Activated CD4-positive, alpha-beta T cell treated with anti-CD3 and anti-CD28 coated beads for 48 hours (primary cell): ENCODE measurements at places on chromosomes 6 and 20.

- no peak for DNase-seq
These were observed 62.1 kb upstream of the RIPOR2 start for GRCh38 chr6:24997905-24998304.

- DNase-seq, result no peak
These were observed 13.3 kb downstream of the FHL5 start for GRCh38 chr6:96576221-96576620.

DNA sequence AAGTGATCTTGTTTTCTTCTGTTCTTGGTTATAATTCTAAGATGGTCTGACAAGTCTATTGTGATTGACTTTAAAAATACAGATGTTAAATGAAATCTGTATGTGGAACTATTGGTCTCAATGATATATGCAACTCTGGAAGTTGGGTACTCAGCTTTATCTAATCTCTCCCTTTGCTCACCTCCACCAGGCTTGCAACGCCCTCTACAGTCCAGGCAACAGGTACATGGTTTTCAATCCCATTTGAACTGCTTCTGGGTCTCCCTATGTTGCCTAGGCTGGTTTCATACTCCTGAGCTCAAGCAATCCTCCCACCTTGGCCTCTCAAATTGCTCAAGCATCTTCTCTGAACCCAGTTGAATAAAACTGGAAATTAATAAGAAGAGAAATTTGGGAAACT is 25.6 kb upstream of the HLA-DQB1 start:
- DNase-seq, result peak; percentile 51

DNA sequence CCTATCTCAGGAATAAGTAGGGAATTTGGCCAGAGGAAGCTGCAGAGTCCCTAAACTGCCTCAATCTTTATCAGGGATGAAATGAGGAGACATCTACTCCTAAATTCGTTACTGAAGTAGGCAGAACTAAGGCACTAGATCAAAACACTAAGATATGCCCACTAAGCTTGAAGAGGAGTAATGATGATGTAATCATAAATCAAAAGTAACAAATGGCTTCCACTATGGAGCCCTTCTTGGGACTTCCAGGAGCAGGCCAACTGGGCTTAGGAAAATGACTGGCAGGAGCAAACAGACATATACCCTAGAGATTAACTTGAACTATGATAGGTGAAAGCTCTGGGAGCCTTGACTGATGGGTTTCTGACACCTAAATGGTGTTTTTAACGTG is 15.4 kb downstream of the ZSCAN12 start:
- DNase-seq, result no peak

GRCh38 chr20:29740601-29740950 is 1516.9 kb upstream of the DEFB115 start:
- DNase-seq, result no peak

- no peak for DNase-seq
These were observed 204.1 kb upstream of the THBS2 start for GRCh38 chr6:169457762-169458161.

GRCh38 chr20:47603260-47603659 is 101.6 kb downstream of the NCOA3 start:
- no peak for DNase-seq

GRCh38 chr6:163872335-163872734 is 457.8 kb downstream of the QKI start:
- DNase-seq, result no peak

- no peak for DNase-seq
These were observed 12.5 kb upstream of the PCK1 start for GRCh38 chr20:57548177-57549058.

DNA sequence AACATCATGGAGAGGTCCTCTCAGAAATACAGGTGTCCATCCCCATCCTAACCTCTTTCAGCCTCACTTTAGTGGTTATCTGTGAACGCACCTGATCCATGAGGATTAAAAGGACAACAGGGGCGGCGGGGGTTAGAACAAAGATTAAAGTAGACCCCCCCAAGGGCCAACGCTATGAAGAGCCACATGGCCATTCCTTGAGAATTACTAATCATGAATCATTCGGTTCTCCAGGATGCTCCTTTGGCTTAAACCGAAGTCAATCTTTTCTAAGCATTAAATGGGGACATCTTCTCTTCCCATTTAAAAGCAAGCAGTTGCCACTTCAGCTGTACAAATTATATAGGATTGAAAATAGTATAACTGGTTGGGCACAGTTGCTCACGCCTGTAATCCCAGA is 212.4 kb downstream of the GMPR start:
- DNase-seq, result no peak

DNA sequence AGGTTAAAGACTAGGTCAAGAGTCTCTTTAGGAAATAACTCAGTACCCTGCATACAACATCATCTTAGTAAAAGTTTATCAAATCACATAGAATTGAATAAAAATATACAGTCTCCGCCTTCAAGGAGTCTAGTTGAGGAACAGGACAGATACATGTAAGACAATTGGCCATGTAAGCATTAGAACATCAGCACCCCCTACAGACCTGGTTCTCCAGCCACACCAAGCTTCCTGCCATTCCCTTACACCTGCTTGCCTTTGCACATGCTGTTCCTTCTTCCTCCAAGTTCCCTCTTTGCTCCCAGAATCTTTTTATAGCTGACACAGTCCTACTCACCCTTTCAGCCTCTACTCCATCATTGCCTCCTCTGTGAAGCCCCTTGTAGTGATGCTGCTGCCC is 187.8 kb upstream of the LRFN2 start:
- DNase-seq, result no peak

DNA sequence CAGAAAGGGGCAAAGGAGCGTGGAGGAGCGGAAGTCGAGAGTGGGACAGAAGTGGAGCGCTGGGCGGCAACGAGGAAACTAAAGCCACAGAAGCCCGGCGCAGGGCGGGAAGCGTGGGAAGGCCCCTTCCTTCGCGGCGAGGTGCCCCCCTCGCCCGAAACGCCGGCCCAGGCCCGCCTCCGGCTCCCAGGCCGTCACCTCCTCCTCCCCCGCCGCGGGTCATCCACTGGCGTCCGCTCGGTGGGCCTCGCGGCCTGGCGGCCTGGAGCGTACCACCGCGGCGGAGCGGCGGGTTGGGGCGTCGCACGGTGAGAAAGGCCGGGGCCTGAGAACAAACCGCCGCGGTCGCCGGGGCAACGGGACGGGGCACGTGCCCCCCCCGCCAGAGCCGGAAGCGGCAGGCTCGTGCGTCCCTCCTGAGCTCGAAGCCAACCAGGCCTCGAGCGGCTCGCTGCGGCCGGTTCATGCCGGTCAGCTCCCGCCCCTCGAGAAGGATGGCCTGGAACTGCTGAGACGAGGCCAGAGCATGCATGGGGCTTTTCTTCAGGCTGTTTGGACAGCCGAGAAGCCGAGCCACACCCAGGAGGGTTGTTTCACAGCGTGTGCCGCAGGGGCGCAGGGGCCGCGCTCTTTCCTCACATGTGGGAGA is at the start of gene TCP11:
Gene TCP11, minus strand, starts transcription at position 333 of the 649 bp plus-strand sequence. CDS start 469 bp downstream, outside the sequence.
- DNase-seq, result peak; percentile 37

DNA sequence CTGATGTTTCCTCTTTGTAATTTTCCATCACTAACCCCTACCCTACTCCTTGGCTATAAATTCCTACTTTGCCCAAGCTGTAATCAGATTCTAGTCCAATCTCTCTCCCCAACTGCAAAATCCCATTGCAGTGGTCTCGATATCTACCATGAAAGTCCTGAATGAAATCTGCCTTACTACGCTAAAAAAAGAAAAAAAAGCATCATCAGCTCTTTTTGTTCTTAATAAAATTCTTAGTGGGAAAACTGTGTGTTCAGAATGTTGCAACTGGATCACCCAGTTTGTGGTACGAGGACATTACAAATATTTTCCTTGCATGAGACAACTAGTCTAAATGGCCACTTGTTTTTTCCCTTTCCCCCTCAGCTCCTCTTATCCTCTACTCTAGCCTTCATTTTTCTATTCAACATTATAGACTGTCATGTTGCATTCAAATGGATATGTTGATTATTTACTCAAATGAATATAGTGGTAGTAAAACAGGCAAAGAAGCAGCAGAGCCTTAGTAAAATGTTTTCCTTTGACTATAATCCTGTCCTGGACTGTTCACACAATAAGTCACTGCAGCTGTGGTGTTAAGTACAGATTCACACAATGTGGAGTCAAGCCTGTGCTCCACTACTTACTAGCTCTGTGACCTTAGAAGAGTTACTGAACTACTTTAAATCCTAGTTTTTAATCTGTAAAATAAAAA is 527.1 kb upstream of the MARCKS start:
- no peak for DNase-seq

GRCh38 chr6:36545767-36546307 is 1.4 kb downstream of the STK38 start:
- DNase-seq, result no peak

DNA sequence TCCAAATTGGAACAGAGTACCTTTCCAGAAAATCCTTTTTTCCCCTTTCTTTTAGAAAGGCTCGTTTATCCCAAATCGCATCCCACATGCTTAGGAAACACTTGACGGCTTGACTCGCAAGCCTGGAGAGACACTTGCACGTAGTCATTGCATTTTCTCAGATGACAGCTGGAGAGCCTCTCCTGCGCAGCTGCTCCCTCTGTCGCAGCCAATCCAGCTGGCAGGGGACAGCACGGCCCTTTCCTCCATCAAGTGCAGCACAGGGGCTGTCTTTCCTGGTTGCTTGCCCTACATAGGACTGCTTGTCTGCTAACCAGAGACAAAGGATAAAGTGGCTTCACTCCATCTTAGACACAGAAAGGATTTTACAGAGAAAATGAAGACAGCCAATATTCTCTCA is 77.6 kb upstream of the RGS17 start:
- DNase-seq, result no peak

DNA sequence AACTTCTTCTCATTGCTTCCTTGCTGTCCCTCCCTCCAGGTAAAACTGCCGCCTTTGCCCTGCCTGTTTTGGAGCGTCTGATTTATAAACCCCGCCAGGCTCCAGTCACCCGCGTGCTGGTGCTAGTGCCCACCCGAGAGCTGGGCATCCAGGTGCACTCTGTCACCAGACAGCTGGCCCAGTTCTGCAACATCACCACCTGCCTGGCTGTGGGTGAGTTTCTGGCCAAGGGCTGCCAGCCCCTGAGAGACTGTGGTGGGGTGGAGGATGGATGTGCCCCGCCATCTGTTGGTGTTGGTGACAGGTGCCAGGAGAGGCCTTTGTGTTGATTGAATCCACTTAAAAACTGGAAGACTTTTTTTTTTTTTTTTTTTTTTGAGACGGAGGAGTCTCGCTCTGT is 9.5 kb downstream of the DDX27 start:
- DNase-seq, result no peak

- DNase-seq, result no peak
These were observed 136.5 kb downstream of the ELOVL4 start for GRCh38 chr6:79810871-79811270.

DNA sequence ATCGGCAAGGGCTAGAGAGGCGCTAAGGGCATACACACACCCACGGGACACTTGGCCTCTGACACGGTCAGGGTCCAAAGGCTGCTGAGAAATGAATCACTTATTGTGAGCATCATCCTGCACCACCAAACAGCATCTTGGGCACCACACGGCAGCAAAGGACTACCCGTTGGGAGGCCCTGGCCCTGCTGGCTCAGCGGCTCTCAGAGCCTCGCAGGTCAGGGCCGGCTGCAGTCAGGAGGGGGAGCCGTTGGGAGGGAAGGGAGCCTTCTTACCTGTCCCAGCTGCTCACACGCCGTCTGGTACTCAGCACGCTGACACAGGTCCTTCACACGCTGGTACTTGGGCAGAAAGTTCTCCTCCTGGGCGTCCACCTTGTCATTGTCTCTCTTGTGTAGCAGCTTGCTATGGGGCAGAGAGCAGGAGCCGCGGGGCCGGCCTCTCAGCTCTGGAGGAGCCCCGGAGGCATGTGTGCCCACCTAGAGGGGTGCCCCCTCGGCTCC is 109.0 kb downstream of the SULF2 start:
- no peak for DNase-seq

- DNase-seq, result no peak
These were observed 437.8 kb upstream of the ID4 start for GRCh38 chr6:19399406-19399805.

GRCh38 chr20:3103369-3104032 is 19.0 kb upstream of the AVP start:
- no peak for DNase-seq

DNA sequence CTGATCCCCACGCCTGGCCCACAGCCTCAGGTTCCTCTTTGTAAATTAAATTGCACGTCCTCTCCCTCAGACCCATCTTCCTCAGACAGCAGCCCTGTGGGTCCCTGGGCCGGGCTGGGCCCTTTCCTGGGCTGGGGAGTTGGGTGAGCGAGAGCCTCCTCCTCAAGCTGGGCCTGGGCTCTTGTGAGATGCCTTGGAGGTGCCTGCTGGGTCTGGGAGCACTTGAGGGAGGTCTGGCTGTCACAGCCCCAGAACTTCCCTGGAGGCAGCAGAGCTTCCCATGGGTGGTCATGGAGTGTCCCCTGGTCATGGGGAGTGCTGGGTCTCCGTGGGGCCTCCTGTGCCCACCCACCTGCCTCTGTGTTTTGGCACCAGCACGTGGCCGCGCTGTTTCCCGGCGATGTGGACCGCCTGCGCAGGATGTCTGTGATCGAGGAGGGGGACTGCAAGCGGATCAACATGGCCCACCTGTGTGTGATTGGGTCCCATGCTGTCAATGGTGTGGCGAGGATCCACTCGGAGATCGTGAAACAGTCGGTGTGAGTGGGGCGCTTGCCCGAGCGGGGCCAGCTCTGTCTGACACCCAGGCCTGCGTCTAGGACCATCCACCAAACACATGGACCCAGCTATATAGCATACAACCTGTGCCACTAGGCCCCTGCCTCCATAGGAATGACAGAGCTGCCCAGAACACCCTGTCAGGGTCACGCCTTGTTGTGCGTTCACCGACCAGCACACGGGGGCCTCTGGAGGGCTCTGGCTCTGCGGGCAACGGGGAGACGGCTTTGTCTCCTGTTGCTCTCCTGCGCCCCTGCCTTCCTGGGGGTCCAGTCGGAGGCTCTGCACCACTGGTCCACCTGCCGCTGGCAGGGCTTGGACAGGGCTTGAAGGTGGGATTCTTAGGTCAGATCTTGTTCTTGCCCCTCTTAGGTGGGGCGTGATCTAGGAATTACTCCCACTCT is 33.0 kb downstream of the PYGB start:
- DNase-seq, result no peak

DNA sequence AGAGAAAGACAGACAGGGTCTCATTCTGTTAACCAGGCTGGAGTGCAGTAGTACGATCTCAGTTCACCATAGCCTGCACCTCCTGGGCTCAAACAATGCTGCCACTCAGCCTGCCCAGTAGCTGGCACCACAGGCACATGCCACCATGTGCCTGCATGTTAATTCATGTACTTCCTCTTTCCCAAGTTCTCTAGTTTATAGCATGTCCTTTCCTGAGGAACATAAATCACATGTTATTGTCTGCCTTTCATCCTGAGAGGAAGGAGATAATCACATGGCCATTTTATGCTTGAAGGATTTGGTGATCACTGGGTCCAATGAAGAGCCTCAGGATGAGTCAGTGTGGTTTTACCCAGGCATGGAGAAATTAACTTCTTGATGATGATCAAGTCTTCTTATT is 47.9 kb downstream of the COL11A2 start:
- DNase-seq, result no peak
